ENCODE measurements at places on chromosomes 11 and 22. TPM values are rescaled to one million over a fixed set of nuclear protein-coding genes. Genes with fewer than 3 reads are reported as not detected.

TEX12 gene
- total RNA-seq, result not detected

ZP1 gene
- total RNA-seq, result 0.50 TPM

MIOX gene
- not detected for total RNA-seq

KRTAP5-1 gene
- total RNA-seq, result not detected

NAALADL1 gene
- total RNA-seq, result 41.6 TPM

OSM gene
- total RNA-seq, result not detected

RANBP1 gene
- 792 TPM for total RNA-seq

SPON1 gene
- 0.45 TPM for total RNA-seq

ARHGAP20 gene
- 0.59 TPM for total RNA-seq

MS4A2 gene
- not detected for total RNA-seq

P4HA3 gene
- total RNA-seq, result 3.7 TPM

RFPL2 gene
- not detected for total RNA-seq

MGAT3 gene
- total RNA-seq, result 0.17 TPM

SCN2B gene
- 0.15 TPM for total RNA-seq

IFT27 gene
- 21.9 TPM for total RNA-seq

OR56A1 gene
- total RNA-seq, result not detected

OR2AG1 gene
- total RNA-seq, result not detected

OR4A16 gene
- not detected for total RNA-seq
